ENCODE measurements at places on chromosomes 16 and 17. TPM values are rescaled to one million over a fixed set of nuclear protein-coding genes. Genes with fewer than 3 reads are reported as not detected.

Gene SNX20
- total RNA-seq, result not detected

Gene COG7
- 24.0 TPM for total RNA-seq

Gene MYL4
- total RNA-seq, result 2.4 TPM

DNA sequence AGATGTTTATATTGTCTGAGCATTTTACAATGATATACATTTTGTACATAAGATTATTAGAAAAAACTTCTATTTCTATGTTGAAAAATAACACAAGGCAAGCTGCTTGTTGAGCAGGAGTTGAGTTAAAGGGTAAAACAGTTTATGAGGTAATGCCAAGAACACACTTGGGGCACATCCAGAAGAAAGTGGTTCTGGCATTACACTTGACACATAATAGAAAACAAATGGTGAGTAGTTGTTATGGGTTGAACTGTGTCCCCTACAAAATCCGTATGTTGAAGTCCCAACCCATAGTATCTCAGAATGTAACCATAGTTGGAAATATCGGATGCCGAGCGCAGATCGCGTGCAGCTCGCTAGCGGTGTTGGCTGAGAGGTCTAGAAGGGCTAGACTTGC, 354.3 kb upstream of the GOT2 start:
- no peaks in the 10 kb centered on the region for H3K4me1 ChIP-seq
- no peaks in the 10 kb centered on the region for H3K36me3 ChIP-seq
- H3K27me3 ChIP-seq, result no peaks in the 10 kb centered on the region
- no peak for DNase-seq

- peaks cover 18% of the 10 kb centered on the region for H3K4me1 ChIP-seq
- H3K27me3 ChIP-seq, result no peaks in the 10 kb centered on the region
- DNase-seq, result no peak
- H3K4me3 ChIP-seq, result no peak overlapping the region
- no peak overlapping the region for H3K27ac ChIP-seq
Observed at GRCh38 chr17:18323507-18324139, 8.5 kb downstream of the SMCR8 start.

GRCh38 chr16:17273142-17273561, 197.6 kb downstream of the XYLT1 start:
- H3K4me1 ChIP-seq, result peaks cover 30% of the 10 kb centered on the region
- DNase-seq, result no peak
- H3K27ac ChIP-seq, result peak overlapping the region; percentile 35
- no peaks in the 10 kb centered on the region for H3K27me3 ChIP-seq
- H3K4me3 ChIP-seq, result no peak overlapping the region
- no peaks in the 10 kb centered on the region for H3K36me3 ChIP-seq

DNA sequence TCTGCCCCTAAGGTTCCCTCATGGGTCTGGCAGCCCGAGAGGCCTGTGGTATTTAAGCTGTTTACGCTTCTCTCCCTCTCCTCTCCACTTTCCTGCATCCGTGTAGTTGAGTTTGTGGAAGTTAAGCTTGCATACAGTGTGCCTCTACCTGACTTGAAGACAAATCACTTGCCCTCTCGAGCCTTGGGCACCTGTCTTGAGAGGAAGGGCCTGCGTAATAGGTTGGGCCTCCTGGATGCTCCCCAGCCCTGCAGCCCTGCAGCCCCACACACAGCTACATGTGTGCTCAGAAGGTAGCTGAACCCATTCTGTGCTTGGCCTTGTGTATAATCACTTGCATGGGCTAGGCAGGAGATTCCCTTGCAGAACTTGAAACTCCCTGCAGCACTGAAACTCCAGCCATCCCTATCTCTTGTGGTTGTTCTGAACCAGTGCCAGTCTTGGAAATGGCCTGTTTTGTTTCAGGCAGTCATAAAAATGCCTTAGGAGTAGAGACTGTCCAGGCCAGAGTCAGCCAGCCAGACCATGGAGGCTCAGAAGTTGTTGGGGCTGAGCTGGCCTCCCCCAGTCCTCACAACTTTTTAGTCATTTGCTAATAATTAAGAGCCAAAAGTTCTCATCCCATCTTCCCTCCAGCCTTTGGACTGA, 134.6 kb downstream of the CLEC16A start:
- no peak for DNase-seq
- peaks cover 61% of the 10 kb centered on the region for H3K4me1 ChIP-seq
- H3K4me3 ChIP-seq, result peak overlapping the region; percentile 35
- no peaks in the 10 kb centered on the region for H3K27me3 ChIP-seq
- H3K27ac ChIP-seq, result peak overlapping the region; percentile 63

All from type B pancreatic cell (in vitro differentiated cells).